ENCODE measurements at places on chromosomes 6 and 20. TPM values are rescaled to one million over a fixed set of nuclear protein-coding genes. Genes with fewer than 3 reads are reported as not detected.

EEF1A2 gene
- 0.46 TPM for total RNA-seq

SLC52A3 gene
- total RNA-seq = 0.17 TPM

SSTR4 gene
- total RNA-seq = not detected

GRCh38 chr6:10309457-10310329 is 105.2 kb downstream of the TFAP2A start:
- H3K4me3 ChIP-seq = no peak overlapping the region
- no peaks in the 10 kb centered on the region for H3K36me3 ChIP-seq
- DNase-seq = no peak
- no peaks in the 10 kb centered on the region for H3K4me1 ChIP-seq
- no peaks in the 10 kb centered on the region for H3K27me3 ChIP-seq
- no peak overlapping the region for H3K27ac ChIP-seq

All from spleen (tissue), 13 donors.